HFF-Myc (cell line): ENCODE measurements at places on chromosomes 6 and 20.
A peak's percentile ranks its signal among the peaks of the same experiment; 100 is the strongest.

- peak; percentile 80 for DNase-seq
Observed at GRCh38 chr6:133916650-133917151, 27.8 kb downstream of the TCF21 start.

GRCh38 chr6:146855889-146856288, 257.1 kb downstream of the ADGB start:
- no peak for DNase-seq

GRCh38 chr6:52337633-52338290, 24.2 kb upstream of the PAQR8 start:
- no peak for DNase-seq

- DNase-seq: no peak
Observed at GRCh38 chr20:39107741-39108140, 145.6 kb downstream of the DHX35 start.
